ENCODE measurements at places on chromosomes 5 and 9. TPM values are rescaled to one million over a fixed set of nuclear protein-coding genes. Genes with fewer than 3 reads are reported as not detected.

DNA sequence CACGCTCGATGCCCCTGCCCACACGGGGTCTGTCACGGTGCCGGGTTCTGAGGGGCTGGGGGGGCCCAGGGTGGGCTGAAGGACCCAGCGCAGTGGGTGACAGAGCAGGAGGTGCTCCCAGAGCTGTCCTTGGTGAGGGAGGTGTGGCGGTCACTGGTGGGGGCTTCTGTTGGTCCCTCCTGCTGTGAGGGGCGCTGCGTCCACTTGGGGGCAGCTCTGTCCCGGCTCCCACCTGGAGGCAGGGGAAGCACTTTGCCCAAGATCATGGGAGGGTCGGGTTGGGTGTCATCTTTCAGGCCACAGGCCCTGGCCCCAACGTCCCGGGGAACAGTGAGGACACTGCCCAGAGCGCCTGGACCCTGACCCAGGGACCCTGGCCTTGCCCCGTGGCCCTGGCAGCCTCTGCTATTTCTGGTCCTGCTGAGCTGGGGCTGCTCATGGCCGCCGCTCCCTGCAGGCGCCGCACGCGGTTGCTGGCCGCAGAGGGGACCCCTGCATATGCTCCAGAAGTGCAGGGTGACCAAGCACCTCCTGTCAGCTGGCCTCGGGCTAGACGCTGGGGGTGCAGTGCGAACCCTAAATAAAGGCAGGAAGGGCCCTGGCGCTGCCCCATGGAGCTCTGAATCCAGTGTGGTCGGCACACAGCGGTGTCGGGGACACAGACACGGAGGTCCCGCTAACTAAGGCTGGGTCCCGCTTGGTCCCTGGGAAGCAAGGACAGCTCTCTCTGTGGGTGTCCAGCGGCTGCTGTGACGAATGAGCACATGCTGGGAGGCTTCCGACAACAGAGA is 11.6 kb upstream of the RNU6ATAC start:
- no peak for DNase-seq

GRCh38 chr5:168005936-168006335 is 285.5 kb upstream of the WWC1 start:
- DNase-seq = no peak

Gene PCDHGA9
- polyA plus RNA-seq = 10.1 TPM

DNA sequence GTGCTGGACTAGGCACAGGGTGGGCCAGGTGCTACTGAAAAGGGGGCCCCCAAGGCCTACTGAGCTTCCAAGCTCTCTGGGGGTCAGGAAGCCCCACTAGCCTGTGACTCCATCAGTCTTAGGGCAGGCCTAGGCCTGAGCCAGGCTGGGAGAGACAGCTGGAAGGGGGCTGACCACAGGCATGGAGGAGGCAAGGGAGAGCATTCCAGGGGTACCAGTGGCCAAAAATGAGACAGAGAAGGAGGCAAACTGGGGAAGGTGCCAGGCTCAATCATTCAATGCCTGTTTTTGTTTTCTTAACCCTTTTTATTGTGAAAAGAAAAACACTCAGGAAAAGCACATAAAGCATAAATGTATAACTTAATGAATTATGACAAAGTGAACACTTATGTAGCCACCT is 26.2 kb upstream of the TCF7 start:
- DNase-seq = no peak

DNA sequence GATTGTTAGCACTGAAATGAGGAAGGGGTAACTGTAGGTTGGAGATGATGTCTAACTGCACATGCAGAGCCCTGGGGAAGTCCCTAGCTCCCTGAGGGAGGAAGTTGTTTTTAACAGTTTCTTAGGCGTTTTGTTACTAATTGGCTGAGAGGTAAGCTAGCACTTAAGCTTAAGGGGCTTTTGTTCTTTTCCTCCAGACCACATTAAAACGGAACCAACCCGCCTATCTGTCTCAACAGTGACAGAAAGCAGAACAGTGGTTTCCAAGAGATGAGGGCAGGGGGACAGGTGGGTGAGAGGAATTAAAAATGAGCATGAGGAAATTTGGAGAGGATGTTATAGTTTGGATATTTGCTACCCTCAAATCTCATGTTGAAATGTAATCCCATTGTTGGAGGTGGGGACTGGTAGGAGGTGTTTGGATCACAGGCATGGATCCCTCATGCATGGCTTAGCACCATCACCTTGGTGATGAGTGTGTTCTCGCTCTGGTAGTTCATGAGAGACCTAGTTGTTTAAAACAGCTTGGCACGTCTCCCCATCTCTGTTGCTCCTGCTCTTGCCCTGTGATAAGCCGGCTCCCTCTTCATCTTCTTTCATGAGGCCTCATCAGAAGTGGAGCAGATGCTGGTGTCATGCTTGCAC is 38.9 kb downstream of the LYRM7 start:
- DNase-seq = no peak

Gene FBLL1
- 0.23 TPM for polyA plus RNA-seq

DNA sequence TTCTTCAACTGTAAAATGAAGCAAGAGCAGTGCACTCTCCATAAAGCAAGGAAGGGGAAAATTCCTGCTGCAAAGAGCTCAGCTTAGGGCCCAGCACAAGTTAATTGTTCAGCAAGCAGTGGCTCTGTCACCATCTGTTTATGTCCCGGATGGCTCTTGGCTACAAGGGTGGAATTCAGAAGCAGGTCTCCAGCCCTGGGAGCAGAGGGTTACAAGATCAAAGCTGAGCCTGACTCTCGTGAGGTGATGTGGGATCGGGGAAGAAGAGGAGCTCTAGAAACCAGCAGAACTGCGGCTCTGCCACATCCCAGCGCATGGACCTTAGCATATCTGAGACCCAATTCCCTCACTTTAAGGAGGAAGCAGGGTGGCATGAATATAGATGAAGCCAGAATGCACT is 25.2 kb upstream of the OLFM1 start:
- no peak for DNase-seq

Gene PIP5KL1
- 1.8 TPM for polyA plus RNA-seq

Gene ZNF454
- polyA plus RNA-seq = 6.2 TPM

DNA sequence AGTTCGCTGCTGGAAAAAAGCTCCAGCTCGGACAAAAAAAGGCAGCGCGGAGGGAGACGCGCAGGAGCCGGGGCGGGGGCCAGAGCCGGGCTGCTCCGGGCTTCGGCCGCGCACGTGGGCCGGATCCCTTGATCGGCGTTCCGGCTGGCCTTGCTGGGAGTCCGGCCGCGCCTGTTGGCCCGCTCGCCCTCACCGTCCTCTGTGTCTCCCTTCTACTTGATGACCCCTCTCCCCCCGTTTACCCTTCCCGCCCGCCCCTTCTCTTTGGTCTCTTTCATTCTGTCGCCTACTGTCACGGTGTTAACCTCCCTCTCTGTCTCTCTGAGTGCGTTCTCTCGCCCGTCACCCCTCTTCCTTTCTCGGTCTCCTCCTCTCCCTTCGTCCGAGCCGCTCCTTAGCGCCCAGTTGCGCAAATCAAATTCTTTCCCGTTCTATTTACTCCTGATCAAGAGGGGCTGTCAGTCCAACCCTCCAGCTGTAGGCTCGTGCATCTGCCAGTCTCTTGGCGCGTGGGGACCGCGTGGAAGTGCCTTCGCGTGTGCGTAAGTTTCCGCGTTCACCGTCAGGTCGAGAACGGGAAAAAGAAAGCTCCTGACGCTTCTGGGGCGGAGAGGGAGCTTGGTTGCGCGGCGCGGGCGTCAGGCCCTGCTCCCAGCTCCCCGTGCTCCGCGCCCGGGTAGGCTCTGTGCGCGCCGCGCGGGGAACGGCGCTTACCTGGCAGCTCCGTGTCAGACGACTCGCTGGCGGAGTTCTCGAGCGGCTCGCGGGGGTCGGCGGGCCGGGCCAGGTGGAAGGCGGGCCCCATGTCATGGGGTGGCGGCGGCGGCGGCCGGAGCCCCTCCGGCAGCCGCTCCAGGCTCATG is 798 bp downstream of the PITX1 start:
- DNase-seq = no peak

Gene CAMK2A
- polyA plus RNA-seq = 2.4 TPM
